NCI-H2107 (cell line): ENCODE measurements at places on chromosomes 3 and 15.

DNA sequence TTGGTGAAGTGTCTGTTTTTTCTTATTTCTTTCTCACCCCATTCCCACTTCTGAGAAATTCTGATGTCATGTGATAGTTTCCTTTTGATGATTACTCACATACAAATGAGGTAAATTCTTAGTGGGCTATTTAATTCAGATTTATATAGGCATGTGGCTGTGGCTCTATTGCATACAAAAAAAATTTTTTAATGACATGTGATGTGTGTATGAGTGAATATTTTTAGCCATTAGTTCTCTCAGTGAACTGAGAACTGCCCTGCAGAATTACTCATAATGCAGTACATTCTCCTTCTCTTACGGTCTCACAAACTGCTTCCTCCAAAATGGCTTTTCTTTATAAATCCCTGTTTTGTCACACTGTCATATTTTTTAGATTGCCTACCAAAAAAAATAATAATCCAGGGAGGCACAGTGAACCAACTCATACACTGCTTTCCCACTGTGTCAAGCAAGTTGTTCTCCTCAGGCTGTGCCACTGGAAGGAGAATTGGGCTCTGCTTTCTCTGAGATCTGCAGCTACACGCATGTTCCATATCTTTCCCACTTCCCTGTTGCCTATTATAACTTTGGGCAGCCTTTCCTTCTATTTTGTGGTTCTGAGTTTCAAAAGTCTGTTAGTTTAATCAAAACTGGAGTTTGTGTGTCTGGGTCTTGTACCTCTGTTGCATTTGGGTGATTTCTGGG is 415.7 kb upstream of the THBS1 start:
- no peak for DNase-seq

- no peak for DNase-seq
Measured at GRCh38 chr3:65685621-65686235, 353.0 kb downstream of the MAGI1 start.

GRCh38 chr3:52106951-52107611 is 47.1 kb downstream of the POC1A start:
- no peak for DNase-seq

- DNase-seq, result no peak
Measured at GRCh38 chr3:156847752-156848448, 21.7 kb downstream of the LEKR1 start.

- no peak for DNase-seq
Measured at GRCh38 chr3:104849070-104849469, 517.6 kb upstream of the ALCAM start.

DNA sequence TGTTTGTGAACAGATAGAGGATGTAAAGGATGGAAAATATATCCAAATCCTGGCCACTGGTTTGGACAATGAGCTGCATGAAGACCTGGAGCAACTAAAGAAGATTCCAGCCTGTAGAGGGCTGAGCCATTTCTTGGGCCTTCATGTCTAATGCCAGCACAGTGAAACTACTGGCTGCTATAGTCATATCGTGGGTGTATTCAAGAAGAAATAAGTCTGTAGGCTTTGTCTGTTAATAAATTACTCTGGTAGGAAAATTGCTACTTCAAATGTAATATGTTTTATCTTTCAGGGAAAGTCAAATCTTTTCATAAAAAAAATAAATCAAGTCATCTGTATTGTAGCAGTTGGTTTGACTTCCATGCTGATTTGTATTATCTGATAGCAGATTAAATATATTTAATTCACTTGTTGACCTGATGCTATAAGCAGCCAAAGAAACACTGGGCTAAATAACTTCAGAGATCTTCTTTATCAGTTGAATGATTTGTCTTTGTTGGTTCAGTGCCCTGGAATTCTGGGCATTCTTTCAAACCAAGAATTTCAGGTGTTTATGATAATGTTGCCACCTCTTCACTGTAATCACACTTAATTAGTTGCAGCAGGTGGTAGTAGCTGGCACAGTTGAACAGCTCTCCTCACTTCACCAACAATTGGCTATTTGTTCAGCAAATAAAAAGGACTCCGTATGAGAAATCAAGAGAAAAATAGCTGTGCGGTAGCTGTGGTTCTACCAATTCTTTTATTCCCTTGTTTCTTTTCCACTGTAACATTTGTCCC is 1109.5 kb downstream of the NSUN3 start:
- DNase-seq, result no peak
